ENCODE measurements at places on chromosomes 6 and 20.

DNA sequence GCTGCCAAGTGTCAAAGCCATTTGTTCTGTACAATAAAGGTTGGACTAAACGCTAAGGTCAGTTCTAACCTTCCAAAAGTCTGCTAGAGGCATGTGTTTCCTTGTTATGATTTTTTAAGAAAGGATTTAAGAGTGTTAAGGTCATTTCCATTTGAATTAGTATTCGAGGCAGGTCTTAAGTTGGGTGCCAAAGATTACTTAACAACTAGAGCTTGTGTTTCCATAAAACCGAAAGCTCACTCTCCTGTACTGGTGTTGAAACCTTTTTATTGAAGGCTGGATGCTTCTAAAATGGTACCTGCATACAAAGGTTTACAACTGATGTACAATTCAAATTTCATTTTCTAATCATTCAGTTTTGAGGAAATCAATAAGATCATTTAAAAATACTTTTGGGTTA, 82.4 kb downstream of the RNF144B start:
- DNase-seq = no peak

DNA sequence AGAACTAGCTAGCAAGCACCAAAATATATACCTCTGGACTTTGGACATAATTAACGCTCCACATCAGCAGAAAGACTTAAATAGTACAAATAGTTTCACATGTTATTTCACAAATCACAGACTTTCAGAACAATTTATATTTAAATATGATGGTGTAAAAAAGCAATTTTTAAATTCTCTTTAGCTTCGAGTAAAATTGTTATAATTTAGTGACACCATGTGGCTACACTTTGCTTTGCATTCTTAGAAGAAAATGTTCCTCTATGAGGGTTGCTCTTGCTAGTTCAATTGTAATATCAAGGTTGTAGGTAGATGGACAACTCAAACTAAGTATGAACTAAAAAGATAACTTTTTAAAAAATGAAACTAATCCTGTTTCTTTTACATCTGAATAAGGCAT, 69.0 kb downstream of the BTBD9 start:
- DNase-seq = no peak

- no peak for DNase-seq
These were observed 46.4 kb upstream of the POU3F2 start for GRCh38 chr6:98787961-98788360.

- DNase-seq = no peak
These were observed 208.7 kb downstream of the PRL start for GRCh38 chr6:22087960-22088706.

- DNase-seq = peak; percentile 40
These were observed 139.1 kb downstream of the KIF16B start for GRCh38 chr20:16434062-16434664.

- no peak for DNase-seq
These were observed 1074.3 kb downstream of the KIF16B start for GRCh38 chr20:15498926-15499325.

- no peak for DNase-seq
These were observed 402.9 kb upstream of the RUNX2 start for GRCh38 chr6:44925100-44925739.

DNA sequence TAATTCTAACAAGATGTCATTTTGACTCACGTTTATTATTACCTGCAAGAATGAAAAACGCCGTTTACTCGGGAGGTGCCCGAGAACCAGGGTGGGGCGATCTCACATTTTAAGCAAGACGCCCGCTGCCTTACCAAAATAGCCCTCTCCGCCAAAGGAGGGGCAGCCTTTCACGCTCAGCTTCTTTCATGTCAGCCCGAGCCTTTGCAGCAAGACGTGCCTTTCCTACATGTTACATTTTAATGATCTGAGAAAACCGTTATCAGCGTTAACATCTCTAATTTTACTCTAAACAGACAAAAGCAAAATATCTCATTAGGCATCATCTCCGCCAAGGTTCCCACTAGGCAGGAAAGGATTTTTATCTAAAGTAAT, 2.0 kb downstream of the BACH2 start:
- no peak for DNase-seq

- no peak for DNase-seq
These were observed 89.0 kb upstream of the CCDC167 start for GRCh38 chr6:37588735-37589108.

GRCh38 chr6:133774356-133774755, 114.6 kb upstream of the TCF21 start:
- no peak for DNase-seq

GRCh38 chr6:36039112-36039511, 11.5 kb downstream of the MAPK14 start:
- no peak for DNase-seq

DNA sequence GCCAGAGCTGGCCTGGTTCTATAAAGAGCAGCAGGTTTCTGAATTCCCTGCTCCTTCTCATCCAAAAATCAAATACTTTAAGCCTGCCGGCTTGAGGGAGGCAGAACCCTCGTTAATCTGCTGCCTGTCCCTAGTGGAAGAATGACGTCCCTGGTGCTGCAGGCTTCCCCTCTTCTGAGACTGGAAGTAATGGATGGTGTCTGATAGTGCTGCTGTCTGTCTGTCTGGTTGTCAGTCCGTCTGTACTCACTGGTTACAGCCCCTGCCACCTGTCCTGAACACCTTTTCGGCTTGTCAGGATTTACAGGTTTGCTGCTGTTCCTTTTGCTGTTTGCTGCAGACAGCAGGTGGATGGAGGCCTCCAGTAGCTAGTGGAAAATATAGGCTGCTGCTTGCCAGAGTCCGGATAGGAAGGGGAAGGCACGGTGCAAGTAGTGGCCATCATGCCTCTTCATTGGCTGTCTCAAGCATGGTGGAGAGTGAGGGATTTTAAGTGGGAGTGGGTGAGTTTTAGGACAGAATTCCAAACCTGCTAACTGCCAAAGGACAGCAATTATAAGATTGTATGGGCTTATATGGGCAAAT, 2.5 kb downstream of the RIMS1 start:
- no peak for DNase-seq

GRCh38 chr20:16011519-16011918, 561.7 kb downstream of the KIF16B start:
- no peak for DNase-seq

DNA sequence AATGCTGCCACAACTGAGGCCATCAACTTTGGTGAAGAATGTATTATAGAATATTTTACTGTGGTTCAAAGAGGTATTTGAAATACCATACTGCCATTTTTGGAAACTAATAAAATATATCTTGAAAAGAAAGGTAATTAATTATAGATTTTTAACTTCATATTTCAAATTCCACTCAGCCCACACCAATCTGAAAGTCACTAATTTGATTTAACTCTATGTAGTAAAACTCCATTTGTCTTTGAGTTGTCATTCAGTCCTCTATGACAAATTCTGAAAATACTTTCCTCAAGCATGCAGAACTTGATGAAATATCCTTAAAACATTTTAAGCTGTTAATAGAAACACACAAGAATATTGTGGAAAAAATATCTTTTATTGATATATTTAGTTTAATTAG, 1196.7 kb upstream of the CITED2 start:
- no peak for DNase-seq

DNA sequence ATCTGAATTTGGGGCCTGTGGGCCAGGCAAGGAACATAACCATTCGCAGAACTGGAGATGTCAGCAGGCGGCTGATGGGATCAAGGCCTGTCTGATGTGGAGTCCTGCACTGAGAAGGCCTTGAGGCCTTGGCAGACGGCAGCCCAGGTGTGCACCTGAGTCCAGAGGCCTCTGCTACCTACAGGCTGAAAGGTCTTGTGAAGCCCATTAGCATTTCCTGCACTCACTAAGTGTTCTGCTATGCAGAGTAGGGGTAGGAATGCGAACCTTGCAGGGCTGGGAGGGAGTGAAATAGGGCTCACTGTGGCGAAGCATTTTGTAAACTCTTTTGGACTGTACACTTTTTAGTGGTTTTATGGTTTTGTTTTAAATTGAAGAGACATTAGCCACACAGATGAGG, 48.3 kb upstream of the RNF24 start:
- no peak for DNase-seq

GRCh38 chr6:168017629-168018028, 20.2 kb downstream of the KIF25 start:
- DNase-seq = no peak

- no peak for DNase-seq
These were observed 119.9 kb upstream of the ENPP5 start for GRCh38 chr6:46290421-46291274.

- no peak for DNase-seq
These were observed 34.7 kb downstream of the PLEKHG1 start for GRCh38 chr6:150634176-150634963.

GRCh38 chr20:40942006-40942405, 86.6 kb upstream of the TOP1 start:
- no peak for DNase-seq

- DNase-seq = no peak
These were observed 5.2 kb downstream of the TFAP2D start for GRCh38 chr6:50718566-50718965.

DNA sequence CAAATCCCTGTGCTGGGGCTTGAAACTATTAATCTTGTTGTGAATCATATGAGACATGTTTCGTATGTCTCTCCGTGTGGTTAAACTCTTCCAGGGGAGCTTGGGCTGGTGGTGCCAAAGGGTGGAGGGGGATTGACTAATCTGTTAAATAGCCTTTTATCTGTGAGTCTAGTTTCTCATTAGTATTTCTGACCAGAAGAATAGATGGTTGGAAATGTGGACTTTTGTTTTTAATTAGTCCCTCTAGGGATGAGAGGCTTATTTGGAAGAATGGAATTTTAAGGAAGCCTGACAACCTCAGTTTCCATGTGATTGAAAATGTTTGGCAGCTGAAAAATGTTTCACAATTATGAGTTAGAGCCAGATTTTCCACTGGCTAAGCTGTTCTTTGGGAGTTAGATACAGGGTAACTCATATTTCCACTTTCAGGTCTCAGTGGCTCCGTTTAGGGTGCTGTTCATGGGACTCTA, 117.3 kb downstream of the BCKDHB start:
- DNase-seq = no peak

- no peak for DNase-seq
These were observed 564.3 kb upstream of the MARCKS start for GRCh38 chr6:113292646-113293422.

DNA sequence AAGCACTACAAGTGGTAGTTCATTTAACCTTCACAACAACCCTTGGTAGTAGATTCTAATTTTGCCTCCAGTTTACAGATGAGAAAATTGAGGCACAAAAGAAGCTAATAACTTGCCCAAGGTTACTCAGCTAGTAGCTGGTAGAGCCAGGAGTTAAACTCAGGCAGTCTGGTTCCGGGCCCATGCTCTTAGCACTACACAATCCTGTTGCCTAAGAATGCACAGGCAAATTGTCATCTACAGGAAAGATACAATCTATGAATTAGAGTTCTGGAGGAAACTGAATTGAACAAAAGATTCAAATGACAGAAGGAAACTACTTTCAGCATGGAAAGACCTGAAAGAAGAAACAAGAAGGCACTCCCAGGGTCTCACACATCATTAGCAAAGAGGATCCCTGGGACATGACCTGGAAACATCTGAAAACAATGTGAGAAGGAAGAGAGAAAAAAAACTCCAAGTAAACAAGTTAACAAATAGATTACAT, 56.8 kb downstream of the ZHX3 start:
- no peak for DNase-seq

- DNase-seq = no peak
These were observed 44.0 kb upstream of the CAP2 start for GRCh38 chr6:17349427-17349826.

DNA sequence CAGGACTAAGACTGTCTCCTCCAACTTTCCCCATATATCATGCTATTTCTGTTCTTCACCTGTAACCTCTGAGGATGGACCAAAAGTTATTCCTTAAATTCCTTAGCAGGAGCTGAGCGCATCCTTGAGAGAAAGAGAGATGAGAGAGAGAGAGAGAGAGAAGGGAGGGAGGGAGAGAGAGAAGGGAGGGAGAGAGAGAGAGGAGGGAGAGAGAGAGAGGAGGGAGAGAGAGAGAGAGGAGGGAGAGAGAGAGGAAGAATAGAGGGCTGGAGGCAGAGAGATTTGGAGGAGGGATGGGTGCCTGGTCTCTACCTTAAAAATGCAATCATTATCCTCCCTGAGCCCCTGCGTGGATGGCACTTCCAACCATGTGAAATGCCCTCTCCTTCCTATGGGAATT, 73.6 kb downstream of the BMP2 start:
- no peak for DNase-seq

GRCh38 chr6:150346346-150346745, 22.5 kb upstream of the IYD start:
- DNase-seq = no peak
